Activated T-helper 9 cell treated with anti-CD3 and anti-CD28 coated beads, Interleukin-2, amount 50 U/mL, for 16 hours (primary cell): ENCODE measurements at places on chromosomes 4 and X.

- DNase-seq, result no peak
These were observed 16.1 kb downstream of the NSG1 start for GRCh38 chr4:4402966-4403365.

DNA sequence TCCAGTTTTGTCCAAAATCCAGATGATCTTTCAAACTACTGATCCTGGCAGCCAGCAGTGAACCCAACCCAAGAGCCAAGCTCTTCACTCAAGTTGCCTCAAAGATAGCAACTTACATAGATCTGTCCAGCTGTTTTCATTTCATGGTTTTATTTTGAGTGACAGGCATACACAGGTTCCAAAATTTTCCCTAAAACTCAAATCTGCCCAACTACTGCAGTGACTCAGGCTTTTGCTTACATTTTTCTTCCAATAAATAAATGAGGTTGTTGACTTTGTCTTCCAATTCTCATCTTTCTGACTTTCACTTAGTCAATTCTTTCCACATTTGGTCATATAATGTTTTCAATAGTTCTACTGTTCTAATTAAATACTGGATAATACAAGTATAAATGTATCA is 158.8 kb downstream of the TECRL start:
- no peak for DNase-seq

GRCh38 chr4:3869174-3869572 is 103.0 kb downstream of the ADRA2C start:
- DNase-seq, result no peak

DNA sequence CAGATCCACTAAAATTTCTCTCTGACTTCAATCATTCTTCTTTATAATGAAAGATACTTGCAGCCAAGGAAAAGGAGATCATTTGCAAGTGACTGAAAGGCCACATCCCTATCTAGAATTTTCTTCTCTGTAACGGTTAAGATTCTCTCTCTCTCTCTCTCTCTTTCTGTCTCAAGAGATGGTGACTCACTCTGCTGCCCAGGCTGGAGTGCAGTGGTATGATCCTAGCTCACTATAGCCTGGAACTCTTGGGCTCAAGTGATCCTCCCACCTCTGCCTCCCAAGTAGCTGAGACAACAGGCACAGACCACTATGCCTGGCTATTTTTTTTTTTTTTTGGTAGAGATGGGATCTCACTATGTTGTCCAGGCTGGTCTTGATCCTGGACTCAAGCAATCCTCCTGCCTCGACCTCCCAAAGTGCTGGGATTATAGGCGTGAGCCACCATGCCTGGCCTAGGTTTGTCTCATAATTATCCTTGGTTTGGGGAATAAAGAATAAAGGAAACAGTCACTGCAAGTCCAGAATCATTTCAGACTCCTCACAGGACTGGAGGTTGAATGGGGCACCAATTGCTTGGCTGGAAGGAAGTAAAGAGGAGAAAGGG is 33.3 kb upstream of the GALNT7 start:
- no peak for DNase-seq

DNA sequence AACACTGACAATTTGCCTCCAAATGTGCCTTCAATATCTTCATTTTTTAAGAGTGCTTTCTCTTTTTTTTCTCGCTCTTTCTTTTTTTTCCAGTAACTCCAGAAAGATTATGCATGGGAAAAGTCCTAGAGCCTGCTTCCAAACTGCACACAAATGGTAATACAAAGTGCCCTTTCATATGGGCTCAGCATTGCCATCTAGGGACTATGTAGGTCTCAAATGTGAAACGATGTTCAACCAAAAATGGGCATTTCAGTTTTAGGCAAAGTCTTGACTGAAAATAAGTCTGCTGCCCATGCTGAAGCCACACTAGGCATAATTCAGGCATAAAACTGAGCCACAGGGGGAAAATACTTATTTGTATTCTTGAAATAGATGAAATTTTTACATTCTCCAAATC is 65.6 kb downstream of the SYNPO2 start:
- no peak for DNase-seq

DNA sequence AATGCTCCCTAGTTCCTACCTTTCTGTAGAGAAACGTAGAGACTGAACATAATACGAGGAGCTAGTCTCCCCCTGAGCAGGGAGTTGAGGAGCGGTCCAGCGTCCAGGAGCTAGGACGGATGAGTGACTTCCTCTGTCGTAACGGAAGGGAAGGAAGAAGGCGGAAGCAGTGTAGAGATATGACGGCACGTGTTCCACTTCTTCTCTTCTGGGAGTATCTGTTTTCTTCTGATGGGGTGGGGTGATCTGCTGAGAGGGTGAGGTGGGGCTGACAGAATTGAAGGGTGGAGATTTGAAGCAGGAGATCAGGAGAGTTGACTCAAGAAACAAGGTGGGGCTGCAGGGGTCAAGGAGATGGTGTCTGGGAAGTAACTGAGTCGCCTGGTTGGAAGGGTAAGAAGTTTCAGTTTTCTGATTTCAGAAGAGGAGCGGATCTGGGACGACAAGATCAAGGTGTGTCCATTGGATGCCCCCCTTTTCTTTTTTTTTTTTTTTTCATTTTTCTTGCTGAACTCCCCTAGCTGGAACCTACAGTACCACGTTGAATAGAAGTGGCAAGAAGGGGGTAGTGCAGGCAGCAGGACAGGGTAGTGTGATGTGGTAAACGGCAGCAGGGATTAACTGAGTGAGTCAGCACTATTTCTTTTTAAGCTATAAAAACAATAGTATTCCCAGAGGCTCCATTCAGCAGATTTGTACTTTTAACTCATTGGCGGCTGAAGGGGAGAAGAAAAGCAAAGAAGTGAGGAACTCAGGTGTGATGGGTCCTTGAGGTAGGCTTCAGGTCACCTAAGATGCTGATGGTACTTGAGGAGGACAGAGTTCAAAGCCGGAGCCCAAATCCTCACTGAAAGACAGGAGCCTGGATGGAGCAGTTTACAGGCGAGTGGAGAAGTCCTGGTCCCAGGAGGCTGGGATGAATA is 50.8 kb upstream of the SETD7 start:
- no peak for DNase-seq

GRCh38 chr4:92654084-92654483 is 350.3 kb downstream of the GRID2 start:
- no peak for DNase-seq

- DNase-seq, result no peak
These were observed 26.2 kb upstream of the ZBTB33 start for GRCh38 chrX:120224388-120224787.

GRCh38 chr4:155640751-155641150 is 25.9 kb upstream of the GUCY1A1 start:
- DNase-seq, result no peak

DNA sequence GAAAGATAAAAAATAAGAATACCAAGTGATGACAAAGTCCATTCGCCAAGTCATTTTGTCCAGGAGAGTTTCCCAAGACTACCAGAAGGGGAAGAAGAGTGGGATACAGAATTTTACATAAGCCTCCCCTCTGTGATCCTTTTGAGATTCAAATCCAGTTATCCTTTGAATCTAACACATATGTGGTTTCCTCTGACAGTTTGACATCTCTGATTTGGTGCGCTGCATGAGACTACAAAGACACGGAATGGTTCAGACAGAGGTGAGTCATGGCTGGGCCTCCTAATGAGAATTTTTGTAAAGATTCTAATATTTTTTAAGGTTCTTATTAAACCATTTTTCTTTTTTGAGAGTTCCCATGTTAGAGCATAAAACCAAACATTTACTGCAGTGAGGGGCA is 38.3 kb downstream of the SLC10A6 start:
- DNase-seq, result no peak

DNA sequence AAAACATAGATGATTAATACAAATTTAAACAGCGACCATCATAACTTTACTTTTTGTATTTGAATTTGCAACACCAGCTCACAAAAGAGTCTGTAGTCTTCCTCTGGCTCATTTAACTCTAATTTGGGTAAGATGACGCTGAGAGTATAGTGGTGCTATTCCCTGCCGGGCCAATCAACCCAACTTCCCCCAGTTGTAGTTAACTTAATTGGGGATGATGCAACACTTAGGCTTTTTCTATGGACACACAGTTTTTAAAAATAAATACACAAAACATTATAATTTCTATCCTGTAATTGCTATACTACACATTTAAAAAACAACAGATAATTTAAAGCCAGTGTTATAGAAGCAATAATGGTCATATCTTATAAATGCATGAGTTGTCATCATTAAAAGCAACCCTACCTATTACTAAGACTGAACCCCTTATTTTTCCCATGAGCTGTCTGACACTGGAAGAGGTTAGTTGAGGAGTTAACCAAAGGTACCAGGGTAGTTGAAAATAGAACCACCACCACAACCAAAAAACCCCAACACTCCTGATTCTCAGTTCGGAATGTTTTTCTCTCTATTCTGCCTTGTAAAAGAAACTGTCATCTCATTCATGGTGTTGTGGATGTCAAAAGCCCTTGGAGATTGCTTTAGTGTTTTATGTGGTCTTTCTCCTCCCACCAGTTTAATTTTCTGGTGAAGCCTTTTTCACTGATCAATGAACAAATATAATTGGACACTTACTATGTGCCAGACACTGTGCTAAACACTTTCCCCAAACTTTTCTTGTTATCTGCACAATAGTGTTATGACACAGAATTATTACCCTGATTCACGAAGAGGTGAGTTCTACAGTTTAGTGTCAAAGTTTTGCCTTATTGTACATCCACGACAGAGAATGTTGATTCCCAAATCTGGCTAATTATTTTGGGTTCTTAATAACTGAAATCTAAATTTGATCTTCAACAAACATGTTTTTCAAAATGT is 61.5 kb upstream of the RAPGEF2 start:
- DNase-seq, result no peak

GRCh38 chr4:7422151-7422897 is 12.4 kb downstream of the PSAPL1 start:
- no peak for DNase-seq

GRCh38 chr4:114674080-114674479 is 75.5 kb downstream of the UGT8 start:
- DNase-seq, result no peak

GRCh38 chrX:17707731-17708130 is 29.6 kb upstream of the SCML1 start:
- no peak for DNase-seq

GRCh38 chr4:17065821-17066220 is 167.4 kb upstream of the LDB2 start:
- no peak for DNase-seq

GRCh38 chr4:38161208-38162113 is 201.3 kb downstream of the PTTG2 start:
- no peak for DNase-seq

- DNase-seq, result no peak
These were observed 1283.8 kb upstream of the PABPC4L start for GRCh38 chr4:135485371-135485770.

- no peak for DNase-seq
These were observed 1002.7 kb upstream of the PCDH7 start for GRCh38 chr4:29717287-29718057.

- DNase-seq, result no peak
These were observed 4.1 kb upstream of the CD99L2 start for GRCh38 chrX:150902434-150903109.

DNA sequence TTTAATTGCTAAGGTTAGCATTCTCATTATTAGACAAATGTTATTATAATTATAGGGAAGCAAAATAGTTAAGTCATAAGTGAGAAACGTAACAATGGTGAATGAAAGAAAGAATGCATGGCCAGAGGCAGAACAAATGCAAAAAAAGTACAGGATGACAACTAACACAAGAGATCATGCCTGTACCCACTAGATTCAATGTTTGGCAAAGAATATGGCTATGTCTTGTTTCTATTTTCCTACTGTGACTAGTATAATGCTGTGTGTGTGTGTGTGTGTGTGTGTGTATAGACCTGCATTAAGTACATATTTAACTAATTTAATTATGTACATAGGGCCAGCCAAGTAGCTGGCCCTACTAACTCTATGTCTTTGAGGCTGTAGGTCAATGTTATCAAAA is 12.9 kb upstream of the BMP2K start:
- no peak for DNase-seq

DNA sequence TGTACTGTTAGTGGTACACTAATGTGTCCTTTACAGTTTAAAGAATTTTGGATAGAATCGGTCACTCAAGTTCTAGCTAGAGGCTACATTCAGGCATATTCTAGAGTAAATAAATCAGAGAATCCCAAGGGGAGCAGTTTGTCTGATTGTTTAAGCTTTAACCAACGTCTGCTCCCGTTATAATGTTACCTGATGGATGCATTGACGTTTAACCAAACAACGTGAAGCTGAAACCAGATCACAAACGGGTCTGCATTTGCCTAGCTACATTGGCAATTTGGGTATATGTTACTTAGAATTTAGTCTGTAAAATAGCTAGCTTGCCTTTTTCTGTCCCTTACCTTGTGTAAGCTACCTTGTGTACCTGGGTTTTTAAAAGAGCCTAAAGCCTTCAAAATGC is 1.6 kb downstream of the PI4K2B start:
- no peak for DNase-seq

GRCh38 chrX:130072345-130072740 is 38.0 kb downstream of the ELF4 start:
- no peak for DNase-seq

DNA sequence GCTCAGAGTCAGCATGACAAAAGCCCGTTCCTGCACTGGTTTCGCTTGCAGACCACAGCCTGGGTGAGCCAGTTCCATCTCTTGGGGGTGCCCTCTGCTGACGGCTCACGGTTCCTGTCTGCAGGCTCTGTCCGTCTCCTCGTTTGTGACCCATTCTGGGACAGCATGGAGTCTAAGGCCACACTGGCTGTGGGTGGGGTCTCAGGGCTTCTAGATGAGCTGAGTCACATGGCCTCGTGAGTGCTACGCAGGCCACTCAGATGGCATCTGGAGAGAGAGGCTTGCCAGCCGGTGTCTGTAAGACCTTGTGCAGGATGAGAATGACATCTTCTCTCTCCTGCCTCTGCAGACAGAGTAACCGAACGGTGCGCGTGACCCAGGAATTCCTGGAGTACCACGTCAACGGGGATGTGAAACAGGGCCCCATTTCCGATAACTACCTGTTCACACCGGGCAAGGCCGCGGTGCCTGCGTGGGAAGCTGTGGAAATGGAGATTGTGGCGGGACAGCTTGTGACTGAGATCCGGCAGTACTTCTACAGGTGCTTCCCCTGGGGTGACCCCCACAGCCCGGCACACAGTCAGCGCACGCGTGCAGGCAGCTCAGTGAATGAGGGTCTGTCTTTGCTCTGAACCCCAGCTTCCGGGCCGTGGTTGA is 31.6 kb upstream of the MRFAP1 start:
- DNase-seq, result no peak

DNA sequence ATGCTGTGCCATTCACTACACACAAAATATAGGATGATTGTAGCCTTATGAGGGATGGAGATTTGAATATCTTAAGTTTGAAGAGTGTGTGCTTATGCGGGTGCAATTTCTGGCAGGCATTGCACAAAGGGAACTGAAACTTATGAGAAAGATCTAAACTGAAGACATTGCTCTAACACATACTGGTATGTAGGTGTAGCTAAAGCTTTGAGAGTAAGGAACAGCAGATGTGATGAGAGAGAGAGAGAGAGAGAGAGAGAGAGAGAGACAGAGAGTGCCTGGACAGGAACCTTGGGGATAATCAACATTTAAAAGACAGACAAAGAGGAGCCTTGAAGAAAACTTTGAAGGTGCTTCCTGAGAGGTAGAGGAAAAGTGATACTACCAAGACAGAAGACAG is 379.7 kb downstream of the SPRY1 start:
- DNase-seq, result no peak

DNA sequence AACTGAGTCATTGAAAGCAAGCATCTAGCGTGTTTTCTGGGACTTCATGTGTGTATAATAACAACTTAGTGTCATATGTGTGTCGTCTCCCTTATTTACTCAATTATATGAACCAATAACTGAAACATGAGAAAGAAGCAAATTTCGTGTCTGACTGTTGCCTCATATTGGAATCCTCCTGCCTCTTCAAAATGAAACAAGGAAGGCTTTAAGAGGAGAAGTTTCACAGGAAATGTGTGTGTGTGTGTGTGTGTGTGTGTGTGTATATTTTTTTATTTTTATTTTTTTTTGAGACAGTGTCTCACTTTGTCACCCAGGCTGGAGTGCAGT is 145.8 kb upstream of the SFRP2 start:
- no peak for DNase-seq
